ENCODE measurements at places on chromosomes 11 and 22.

GRCh38 chr11:1908618-1909017, 10.9 kb upstream of the TNNT3 start:
- no peak for DNase-seq

DNA sequence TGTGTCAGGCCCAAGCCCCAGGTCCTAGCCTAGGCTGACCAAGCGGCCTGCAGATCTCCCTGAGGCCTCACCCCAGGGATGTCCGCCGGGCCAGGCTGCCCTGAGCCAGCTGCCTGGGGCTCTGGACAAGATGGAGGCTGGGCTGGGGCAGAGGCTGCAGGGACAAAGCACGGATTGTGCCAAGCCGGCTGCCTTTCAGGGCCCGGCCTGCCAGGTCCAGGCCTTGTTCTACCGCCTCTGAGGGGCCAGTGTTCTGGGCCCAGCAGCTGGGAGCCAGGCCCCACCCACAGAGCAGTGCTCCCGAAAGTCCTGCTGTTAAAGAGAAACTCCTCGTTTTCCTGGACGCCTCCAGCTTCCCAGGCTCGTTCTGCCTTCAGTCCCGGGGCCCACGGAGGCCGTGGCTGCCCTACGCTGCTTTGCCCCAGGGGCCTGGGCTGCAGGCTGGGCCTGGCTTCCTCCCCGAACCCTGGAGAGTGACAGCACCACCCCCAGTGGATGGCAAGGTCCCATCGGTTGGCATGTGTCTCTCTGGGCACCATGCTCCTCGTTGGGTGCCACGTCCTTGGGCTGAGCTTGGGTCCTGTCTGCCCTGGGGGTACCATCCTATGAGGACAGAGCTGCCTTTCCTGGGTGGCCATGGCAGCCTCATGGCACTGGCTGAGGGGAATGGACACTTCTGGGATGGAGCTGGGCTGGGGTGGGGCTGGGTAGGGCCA, 7.6 kb downstream of the BRSK2 start:
- DNase-seq, result no peak

DNA sequence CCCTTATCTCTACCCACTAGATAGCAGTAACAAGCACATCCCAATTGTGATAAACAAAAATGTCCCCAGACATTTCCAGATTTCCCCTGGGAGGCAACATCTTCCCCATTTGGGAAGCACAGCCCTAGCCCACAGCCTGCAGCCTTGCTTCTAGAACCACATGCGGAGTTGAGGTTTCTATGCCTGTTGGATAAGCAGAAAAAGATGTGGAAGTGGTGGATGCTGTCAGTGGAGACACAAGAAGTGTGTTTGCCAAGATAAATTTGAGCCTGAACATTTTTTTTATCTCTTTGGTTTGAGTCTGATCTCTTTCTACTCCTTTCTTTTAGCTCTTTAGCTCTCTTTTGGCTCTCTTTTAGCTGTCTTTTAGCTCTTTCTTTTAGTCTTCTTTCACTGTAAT, 884.5 kb downstream of the NTM start:
- DNase-seq, result no peak

- DNase-seq, result peak; percentile 30
These were observed 71.4 kb upstream of the GRK3 start for GRCh38 chr22:25492841-25493734.

DNA sequence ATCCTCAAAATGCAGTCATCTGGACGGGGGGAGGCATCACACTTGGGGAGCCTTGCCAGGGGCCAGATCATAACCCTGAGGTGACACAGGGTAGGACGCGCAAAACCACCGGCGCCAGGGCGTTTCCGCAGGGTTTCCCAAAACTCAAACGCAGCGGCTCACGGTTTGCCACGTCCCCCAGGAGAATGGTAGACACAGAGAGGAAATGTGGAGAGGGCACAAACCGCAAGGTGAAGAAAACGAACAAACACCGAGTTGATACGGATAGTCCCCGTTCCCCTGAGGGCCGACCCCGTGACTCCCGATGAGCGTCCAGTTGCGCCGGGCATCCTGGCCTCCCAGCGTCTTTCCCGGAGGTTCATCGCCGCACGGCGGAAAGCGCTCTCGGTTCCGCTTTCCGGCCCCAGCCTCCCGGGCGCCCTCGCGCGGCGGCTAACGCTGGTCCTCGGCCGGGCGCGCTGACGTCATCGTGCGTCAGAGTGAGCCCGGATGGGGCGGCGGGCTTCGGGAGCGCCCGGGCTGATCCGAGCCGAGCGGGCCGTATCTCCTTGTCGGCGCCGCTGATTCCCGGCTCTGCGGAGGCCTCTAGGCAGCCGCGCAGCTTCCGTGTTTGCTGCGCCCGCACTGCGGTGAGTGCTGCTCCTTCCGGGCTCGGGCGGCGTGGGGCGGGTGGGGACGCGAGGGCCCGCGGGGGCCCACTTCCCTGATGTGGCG, at the start of gene BIRC2:
Gene BIRC2 (plus strand): TSS at position 467 of the 714 bp plus-strand sequence. CDS start 2,641 bp downstream, outside the sequence.
- DNase-seq, result peak; percentile 89

GRCh38 chr11:85626496-85626895, 648 bp downstream of the DLG2 start:
- peak; percentile 13 for DNase-seq

DNA sequence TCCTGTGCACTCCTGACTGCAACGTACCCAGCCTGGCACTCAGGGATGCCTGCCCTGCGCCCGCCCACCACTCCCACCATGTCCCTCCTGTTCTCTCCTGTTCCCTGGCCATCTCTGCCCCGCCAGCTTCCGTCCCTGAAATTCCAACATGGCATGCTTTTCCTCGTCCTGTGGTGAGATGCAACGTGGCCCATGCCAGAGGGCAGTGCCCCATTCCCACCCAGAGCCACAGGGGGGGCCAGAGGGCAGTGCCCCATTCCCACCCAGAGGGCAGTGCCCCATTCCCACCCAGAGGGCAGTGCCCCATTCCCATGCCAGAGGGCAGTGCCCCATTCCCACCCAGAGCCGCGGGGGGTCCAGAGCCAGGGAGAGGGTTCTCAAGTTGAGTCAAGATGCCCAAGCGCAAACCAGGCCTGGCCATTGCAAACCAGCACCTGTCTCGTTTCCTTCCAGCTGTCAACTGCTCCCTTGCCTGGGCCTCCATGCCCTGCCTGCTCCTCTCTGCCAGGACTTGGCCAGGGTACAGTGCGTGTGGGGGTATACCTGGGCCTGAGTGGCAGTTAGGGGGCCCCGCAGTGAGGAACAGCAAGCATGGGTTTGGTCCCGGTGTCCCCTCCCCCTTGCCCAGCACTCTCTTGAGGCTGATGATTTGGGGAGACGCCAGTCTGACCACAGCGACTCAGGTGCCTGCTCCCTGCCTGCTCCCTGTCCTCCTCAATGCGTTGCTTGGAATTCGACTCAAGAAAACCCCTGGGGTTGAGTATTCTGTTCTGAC, 14.6 kb downstream of the B3GAT1 start:
- DNase-seq, result no peak

DNA sequence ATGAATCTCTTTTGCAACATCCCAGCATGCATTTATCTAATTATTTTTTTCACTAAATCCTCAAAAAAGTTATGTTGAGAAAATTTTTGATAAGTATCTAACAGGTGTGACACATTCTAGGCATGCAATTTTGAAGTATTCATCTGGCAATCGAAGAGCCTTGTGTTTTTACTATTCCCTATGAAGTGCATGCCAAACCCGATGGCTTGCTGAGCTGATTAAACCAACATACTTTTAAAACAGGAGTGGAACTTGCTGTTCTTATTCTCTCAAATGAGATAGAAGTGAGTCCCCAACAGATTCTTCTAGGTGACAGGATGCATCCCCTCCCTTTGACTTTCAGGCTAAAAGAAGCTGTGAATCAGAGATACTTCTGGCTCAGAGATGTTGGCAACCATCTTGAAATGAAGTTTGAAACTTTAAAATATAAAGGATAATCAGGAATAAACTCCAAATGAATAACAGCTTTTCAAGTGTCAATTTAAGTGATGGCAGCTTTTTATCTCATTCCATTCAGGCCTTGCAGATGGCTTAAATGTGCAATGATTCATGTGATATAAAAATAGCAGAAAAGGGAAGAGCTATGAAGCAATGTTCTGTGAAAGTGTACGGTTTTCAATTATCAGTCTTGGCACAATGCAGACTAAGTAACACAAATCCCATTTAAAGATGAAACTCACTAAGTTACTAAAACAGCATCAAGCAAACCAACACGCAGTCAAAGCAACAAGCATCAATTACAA, 67.7 kb downstream of the APOL5 start:
- DNase-seq, result no peak

DNA sequence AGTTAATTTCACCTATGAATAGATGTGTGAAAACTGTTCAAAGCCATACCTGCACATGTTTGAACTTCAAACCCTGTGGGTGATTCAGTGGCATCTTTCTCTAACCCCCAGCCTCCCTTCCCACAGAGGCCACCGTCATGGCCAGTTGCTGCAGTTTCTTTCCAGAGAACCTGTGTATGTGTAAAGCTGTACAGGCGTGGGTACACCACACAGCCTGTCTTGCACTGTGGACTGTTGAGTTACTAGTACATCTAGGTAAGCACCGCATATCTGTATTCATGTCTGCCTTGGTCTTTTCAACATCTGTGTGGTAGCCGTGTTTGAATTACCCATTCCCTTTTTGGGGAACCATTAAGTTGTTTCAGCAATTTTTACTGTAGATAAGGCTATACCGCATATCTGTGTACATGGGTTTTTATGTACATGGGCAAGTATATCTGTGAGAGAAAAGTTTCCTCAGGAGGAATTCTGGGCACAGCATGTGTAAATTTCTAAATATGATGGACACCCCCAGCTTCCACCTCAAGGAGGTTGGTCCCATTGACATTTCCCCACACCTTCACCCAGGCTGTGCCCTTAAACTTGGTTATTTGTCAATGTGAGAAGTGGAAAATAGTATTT, 13.9 kb downstream of the NEAT1 start:
- no peak for DNase-seq

- no peak for DNase-seq
These were observed 53.8 kb downstream of the TRIOBP start for GRCh38 chr22:37750596-37751162.

- DNase-seq, result no peak
These were observed 63.0 kb downstream of the GAB2 start for GRCh38 chr11:78354408-78355308.

DNA sequence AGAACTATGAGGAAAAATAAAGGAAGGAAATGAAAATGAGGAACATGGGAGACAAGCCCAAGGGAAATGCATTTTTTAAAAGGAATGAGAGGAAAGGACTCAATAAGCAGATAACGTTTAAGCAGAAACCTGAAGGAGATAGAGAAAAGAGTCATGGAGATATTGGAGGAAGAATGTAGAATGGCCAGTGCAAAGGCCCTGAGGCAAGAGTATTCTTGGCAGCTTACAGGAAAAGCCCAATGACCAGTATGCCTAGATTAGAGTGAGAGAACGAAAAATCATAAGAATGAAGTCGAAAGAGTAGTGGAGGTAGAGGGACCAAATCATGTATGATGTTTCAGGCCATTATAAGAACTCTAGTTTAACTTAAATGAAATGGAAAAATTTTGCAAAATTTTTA, 220.3 kb downstream of the DLG2 start:
- DNase-seq, result no peak

DNA sequence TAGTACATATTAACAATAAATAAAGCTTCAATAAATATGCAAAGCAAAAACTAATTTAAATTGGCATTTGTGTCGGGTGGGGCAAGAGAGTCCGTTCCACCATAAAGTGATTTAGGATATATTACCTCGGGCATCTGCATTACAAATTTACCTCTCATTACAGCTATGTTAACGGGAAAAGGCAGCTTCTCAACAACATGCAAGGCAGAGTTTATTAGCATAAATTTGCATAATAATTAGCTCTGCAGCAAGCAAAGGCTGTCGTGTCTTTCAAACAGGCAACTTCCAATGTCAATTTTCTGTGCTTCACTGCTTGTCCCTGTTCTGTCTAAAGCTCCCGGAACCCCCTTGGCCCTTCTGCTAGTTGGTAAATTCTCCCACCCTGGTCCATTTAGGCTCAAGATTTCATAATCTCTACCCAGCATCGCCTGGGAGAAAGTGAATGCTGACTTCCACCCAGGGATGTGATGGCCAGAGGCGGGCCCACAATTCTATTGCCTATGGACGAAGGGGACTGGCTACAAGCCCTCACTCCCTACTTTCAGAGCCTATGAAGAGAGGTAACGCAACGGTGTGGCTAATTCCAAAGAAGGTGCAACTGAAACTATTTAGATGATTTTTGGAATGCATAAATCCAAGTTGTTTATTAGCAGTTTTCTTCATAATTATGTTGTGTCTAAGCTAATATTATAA, 462.1 kb downstream of the OPCML start:
- no peak for DNase-seq

GRCh38 chr11:94342250-94342649, 37.9 kb downstream of the IZUMO1R start:
- no peak for DNase-seq

- no peak for DNase-seq
These were observed 280.3 kb downstream of the RAB38 start for GRCh38 chr11:87894961-87895360.

- DNase-seq, result no peak
These were observed 41.3 kb downstream of the EIF4ENIF1 start for GRCh38 chr22:31448382-31448781.

- no peak for DNase-seq
These were observed 35.6 kb downstream of the BRD1 start for GRCh38 chr22:49792107-49792506.

- DNase-seq, result no peak
These were observed 92.3 kb upstream of the ZC3H12C start for GRCh38 chr11:110000850-110001249.

DNA sequence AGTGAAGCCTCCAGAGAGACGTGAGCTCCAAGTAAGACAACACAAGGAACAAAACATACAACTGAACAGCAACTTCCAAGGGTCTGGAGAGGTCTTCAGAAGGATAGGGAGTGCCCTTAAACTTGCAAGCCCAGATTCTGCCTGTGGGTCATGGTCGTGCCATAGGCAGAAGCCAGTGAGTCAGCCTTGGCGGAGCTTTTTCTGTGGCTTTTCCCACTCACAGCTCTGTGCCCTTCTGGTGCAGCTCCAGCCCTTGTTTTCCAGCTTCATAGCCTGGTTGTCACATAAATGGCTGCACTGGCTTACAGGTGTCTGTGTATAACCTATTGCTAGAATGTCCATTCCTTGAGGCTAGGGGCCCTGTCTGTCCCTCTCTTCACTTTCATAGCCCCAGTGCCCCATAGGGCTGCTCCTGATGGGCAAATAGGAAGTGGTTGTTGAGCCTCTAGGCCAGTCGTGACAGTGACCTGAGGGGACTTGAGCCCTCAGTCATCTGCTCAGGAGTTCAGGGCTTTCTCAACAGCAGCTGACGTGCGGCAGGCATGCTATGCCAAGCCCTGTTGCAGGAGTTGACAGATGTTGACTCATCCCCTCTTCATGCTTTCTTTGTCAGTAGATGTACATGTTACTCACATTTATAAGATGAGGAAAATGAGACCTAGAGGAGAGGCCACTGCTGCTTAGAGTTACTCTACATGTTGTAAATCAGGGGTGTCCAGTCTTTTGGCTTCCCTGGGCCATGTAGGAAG, 7.4 kb downstream of the MED15 start:
- no peak for DNase-seq

- no peak for DNase-seq
These were observed 20.5 kb downstream of the MRE11 start for GRCh38 chr11:94472916-94473799.

- no peak for DNase-seq
These were observed 160.9 kb upstream of the MTMR2 start for GRCh38 chr11:96084610-96085318.

Measured in SHP77 (cell line).